ENCODE measurements at places on chromosomes 7 and 10. TPM values are rescaled to one million over a fixed set of nuclear protein-coding genes. Genes with fewer than 3 reads are reported as not detected.

- DNase-seq = no peak
Observed at GRCh38 chr7:32928785-32929298, 28.4 kb upstream of the FKBP9 start.

SLC39A12 gene
- total RNA-seq = 0.32 TPM

DNA sequence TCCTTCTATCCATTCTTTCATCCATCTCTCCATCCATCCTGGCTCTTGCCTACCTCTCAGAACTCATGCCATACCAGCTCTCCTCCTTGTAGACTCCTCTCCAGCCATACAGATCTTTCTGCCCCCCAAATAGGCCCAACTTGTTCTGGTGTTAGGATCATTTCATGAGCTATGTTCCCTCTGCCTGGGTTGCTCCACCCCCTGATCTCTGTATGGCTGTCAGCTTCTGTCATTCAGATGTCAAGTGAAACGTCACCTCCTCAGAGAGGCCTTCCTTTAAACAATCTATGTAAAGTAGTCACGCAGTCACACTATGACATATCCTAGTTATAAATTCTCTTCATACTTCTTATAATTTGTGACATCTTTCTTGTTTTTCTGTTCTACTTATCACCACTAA is 42.3 kb upstream of the PNLIPRP3 start:
- DNase-seq = no peak

- no peak for DNase-seq
Observed at GRCh38 chr10:86876748-86877147, 80.7 kb downstream of the MMRN2 start.

PAPOLB gene
- 0.19 TPM for total RNA-seq

MUC3A gene
- total RNA-seq = 0.52 TPM

- DNase-seq = no peak
Observed at GRCh38 chr10:61899069-61899531, 2.4 kb upstream of the ARID5B start.

DNA sequence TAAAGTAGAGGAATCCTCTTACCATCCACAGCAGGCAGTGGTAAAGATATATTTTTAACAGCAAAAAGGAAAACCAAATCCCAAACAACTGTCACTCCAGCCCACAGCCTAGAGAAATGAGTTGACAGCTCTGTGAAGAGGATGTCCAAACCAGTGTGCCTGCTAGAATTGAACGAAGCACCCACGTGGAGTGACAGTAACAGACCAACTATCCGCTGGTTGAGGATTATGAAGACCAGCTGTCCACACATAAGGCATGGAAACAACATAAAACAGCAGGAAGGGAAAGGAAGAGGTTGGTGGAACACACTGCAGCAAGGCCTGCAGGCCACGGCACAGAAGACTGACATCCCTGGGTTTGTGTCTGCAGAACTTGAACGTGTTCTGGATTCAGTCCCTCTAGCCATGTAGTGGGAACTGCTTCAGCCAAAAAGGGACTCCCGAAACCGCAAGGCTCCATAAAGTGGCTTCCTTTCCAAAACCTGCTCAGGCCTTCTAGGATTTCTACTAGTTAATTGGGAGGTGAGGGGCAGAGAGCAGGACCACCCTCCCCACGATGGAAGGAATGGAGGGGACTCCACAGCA is 324.4 kb downstream of the BICC1 start:
- DNase-seq = no peak

OPALIN gene
- not detected for total RNA-seq

GRCh38 chr7:148156233-148156632 is 434.3 kb upstream of the C7orf33 start:
- DNase-seq = no peak

ICA1 gene
- 9.4 TPM for total RNA-seq

DNA sequence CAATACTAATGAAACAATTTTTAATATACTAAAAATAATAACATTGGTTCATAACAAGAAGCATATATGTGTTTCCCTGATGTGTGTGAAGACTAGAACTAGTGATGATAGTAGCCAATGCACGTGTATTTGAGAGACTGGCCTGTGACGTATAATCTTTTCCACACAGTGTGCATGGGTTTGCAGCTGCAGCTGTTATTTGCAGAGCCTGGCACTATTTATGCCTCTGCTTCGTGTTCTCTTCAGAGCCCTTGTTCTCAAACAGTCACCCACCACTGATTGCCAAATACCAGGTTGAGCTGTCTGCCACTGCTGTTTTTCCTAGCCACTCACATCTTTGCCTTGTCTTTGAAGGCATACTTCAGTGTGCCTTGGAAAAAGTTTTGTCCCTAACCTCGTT is 531.7 kb downstream of the ETV1 start:
- no peak for DNase-seq

DNA sequence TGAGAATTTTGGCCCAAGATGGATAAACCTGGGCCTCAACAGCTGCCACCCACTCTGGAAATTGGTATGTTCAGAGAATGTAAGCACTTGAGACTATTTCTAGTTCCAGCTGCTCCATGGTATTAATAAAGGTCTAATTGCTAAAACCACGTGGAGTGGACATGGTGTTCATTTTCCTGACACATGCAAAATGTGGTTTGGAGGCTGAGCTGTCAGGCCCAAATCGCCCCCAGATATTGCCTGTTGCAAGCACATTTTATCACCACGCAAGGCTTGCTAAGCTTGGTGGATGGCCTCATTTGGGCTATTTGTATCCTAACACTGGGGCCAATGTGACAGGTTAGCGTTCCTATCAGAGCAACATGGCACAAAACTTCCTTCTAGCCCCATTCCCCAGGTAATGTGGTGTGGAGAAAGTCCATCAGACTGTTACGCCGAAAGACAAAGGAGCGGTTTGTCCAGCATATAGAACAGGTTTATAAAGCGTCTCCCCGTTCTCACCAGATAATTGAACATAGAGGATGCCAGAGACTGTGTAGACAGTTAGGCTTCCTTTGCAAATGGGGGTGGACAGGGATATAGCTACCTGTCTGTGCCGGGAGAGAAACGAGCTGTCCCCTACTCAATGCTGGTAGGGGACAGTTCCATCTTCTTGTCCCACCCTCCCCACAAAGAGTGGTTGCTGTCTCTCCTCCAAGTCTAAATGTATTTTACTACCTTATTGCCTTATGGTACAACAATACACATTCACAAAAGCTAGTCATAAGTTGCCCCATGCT is 78.0 kb upstream of the ANKRD1 start:
- no peak for DNase-seq

ANKRD30A gene
- total RNA-seq = not detected

- DNase-seq = no peak
Observed at GRCh38 chr7:27688646-27689045, 26.0 kb upstream of the HIBADH start.

GRCh38 chr7:20064974-20065862 is 152.0 kb downstream of the MACC1 start:
- DNase-seq = no peak

CTAGE6 gene
- 0.69 TPM for total RNA-seq

MKI67 gene
- 0.62 TPM for total RNA-seq

SPDYE1 gene
- total RNA-seq = not detected

- no peak for DNase-seq
Observed at GRCh38 chr7:130127821-130128317, 57.5 kb downstream of the KLHDC10 start.

DNA sequence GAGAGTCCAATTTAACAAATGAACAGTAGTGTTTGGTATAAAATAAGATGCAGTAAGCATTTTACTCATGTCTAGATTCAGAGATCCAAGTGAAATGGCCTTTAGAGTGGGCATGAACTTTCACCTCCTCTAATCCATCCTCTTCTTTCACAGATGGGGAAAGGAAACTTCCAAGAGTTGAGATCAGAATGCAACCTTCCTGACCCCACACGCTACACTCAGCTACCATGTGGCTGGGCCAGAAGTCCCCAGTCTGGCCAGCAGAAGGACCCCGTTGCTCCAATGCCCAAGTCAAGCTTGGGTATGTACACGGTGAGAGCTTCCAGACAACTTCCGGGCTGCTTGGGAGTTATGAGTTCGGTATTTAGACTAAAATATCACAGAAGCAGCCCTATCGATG is 228.0 kb downstream of the ELMO1 start:
- DNase-seq = no peak

WNT8B gene
- not detected for total RNA-seq

SPACDR gene
- total RNA-seq = 0.62 TPM

DNA sequence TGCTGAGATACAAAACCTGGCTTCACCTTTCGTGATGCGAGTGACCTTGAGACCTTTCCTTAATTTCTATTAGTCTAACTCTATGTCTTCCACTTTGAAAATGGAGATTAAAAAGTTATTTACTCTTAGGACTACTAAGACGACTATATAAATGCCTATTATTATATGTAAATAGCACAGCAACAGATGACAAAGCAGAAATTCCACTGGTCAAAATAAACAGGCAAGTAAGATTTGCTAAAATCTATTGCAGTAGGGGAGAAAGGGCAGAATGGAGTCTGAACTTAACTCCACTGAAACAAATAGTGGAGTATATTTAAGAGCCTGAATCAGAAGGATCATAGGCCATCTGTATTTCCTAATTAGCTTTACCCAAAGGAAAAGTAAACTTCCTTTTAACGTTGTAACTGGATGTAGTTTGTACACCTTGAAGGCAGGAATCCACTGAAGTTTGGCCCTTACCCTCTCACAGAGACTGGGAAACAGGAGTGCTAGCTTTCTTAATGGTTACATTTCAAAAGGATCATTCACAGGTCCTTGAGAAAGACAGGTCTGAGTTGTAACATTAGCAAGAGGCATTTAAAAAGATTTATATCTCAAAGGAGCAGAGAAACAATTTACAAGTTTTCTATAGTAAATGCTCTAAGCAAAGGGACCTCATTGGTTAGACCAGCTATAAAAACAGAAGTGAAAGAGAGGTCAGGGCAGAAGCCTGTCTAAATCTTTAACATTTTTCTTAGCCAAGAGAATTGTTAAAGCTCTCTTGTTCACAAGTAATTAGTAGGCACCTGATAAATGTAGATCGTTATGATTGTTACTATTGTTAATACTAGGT is 332.5 kb downstream of the ZWINT start:
- DNase-seq = no peak

All from posterior vena cava (tissue), 2 donors.